HFF-Myc (cell line): ENCODE measurements at places on chromosomes 11 and 22.

DNA sequence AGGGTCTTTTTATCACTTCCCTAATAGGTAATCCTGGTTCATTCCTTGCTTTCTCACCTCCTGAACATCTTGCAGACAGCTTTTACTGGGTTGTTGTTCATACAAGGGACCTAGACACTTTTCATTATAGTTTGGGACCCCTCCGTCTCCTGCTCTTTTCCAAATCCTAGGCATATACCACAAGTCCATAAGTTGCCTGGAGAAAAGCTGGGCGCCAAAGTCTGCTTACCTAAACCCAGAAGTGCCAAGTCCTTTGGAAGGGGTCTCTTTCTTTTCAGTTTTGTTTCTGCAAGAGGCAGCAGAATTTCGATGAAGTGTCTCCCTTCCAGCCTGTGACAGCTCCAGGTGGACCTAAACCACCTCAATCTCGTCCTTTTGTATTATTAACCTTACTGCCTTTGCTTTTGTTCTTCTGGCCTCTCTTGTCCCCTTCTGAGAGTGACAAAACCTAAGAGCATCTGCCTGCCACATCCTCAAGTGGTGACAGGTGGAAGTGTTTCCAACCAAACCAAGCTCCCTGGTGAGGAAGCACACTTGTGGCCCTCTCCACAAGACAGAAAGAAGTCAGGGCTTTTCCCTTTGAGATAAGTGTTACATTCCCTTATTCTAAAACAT lies 19.5 kb upstream of the P2RY6 start:
- DNase-seq = no peak

- no peak for DNase-seq
Measured at GRCh38 chr11:13672576-13673210, 4.2 kb downstream of the FAR1 start.

- peak; percentile 58 for DNase-seq
Measured at GRCh38 chr11:113532697-113533424, 57.7 kb upstream of the DRD2 start.

DNA sequence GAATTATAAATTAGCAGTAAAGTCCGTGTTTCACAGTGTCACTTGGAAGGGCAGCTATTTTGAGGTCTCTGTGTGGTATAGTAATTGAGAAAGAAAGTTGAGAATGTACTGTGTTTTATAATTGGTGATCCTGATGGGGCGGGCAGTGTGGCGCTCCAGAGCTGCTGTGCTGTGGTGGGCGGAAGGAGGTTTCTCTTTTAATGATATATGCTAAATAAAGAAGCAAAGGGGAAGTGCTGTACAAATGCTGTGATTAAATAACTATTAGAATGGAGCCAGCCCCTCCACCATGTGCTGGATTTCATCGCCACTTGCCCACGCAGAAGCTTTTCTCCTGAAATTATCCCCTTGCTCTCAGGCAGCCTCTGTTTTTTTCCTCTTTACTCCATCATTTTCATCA lies 24.6 kb downstream of the ATXN10 start:
- DNase-seq = no peak

- DNase-seq = no peak
Measured at GRCh38 chr11:115612046-115612730, 108.0 kb upstream of the CADM1 start.

DNA sequence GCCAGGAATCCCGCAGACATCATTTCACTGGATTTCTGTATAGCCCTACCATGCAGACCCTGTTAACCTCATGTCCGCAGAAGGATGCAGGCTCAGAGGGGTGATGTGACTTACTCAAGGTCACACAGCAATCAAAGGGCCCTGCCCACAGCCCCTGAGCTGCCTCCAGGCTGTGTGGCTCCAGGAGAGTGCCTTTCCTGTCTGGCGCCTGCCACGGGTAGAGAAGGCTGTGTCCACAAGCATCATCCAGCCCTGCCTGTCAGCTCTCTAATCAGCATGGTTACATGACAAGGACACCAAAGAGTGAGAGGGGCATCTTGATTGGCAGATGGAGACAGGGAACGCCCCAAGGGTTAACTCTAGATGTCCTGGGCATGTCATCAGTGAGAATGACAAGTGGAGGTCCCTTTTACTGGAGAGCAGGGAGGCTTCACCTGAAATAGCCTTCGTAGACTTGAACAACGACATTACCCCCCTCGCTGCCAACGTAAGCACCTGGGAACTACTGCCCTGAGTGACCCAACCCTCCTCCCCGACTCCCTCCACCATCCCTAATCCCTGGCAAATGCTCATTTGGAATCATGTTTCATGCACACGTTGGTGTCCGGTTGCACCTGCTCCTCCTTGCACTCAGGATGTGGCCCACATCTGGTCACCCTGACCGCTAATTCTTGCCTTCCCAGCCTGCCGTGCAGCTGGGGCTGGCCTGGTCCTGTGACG lies 6.9 kb downstream of the FGF19 start:
- no peak for DNase-seq

- no peak for DNase-seq
Measured at GRCh38 chr11:115760461-115761320, 256.5 kb upstream of the CADM1 start.

GRCh38 chr11:2672553-2673249 lies 27.1 kb downstream of the KCNQ1OT1 start:
- DNase-seq = no peak

GRCh38 chr22:47724751-47725150 lies 962.3 kb downstream of the TBC1D22A start:
- no peak for DNase-seq

DNA sequence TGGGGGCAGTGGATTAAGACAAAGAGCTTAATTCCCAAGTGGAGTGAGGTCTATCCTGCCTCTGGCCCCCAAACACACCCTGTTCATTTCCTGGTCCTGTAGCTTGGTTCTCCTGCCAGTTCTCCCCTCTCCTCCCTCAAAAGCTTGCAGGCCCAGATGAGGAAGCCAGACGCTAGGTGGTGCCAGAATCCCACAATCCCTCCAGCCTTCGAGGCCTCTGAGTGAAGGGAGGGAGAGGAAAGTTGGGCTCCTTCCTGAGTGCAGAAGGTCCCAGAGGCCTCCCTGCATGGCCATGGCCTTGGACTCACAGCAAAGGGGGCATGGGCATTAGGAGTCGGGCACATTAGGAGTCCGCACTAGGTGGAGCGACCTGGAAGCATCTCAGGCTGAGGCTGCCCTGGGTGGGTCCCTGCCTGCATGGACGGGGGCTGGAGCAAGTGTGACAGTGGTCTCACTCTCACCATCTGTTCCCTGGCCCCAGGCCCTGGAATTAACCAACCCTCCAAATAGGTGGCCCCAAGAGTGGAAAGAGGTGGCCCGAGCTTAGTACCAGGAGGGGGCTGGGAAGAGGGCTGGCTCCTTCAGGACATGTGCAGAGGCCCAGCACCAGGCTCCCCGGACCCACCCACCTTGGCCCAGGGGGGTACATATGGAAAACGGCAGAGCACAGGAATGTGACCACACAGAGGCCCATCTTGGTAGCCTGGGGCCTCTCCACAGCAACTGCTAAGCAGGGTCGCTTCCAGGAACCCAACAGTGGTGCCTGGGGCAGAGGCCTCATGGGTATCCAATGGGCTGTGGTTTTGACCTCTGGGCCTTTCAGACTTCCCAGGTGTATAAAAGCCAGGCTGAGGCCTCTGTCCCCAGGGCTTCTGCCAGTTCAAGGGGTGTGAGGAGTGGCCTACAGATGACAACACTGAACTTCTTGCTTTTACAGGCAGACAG lies 5.2 kb downstream of the FXYD2 start:
- DNase-seq = peak; percentile 52

DNA sequence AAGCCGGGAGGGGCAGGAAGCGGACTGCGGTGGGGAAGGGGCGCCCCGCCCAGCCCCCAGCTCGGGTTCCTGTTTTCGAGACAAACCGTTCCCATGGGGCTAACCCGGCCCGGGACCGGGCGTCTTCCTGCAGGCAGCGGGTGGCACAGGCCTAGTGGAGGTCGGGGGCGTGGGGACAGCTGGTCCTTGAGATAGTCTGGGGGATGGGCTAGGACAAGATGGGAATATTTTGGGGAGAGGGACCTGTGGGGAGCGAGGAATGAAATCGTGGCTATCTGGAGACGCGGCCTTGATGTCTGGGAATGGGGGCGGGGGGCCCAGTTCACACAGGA lies 1.2 kb upstream of the RASGRP2 start:
- DNase-seq = no peak

DNA sequence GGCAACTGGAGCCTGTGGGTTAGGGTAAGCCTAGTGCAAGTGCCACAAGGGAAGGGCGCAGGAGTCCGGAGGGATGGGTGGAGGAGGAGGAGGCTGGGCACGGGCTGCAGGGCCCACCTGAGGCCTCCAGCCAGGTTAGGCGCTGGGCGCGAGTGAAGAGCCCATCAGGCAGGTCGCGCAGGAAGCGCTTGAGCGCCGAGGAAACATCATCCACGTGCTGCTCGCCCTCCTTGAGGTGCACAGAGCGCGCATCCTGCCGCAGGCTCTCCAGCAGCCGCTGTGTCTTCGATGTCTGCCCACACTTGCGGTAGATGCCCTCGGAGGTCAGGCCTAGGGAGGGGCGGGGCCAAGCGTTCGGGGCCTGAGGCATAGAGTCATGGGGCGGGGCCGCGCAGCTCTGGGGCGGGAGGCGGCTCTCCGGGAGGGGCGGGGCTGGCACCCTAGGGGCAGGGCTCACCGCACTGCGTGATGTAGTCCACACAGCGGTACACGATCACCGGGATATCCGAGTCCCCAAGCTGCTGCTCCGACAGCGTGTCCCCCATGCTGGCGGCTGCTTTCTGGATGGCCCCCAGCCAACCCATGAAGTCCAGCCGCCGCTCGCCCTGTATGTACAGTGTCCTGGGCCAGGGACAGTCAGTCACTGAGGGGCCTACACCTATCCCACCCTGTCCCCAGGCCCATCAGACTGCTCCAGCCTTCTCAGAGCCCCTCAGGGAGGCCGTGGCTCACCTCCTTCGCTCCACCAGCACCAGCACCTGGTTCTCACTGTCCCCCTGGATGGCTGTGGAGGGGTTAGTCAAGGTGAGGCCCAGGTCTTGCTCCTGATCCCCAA lies 22.9 kb upstream of the PDE2A start:
- DNase-seq = no peak

- DNase-seq = no peak
Measured at GRCh38 chr11:76147106-76147740, 59.1 kb downstream of the WNT11 start.

GRCh38 chr11:1763796-1764661 lies at the start of gene CTSD:
CTSD (minus strand) TSS chr11:1763927; CDS start chr11:1763859, 68 bp downstream.
- DNase-seq = no peak

GRCh38 chr11:75541193-75542087 lies 15.7 kb upstream of the GDPD5 start:
- no peak for DNase-seq

GRCh38 chr11:59076876-59077571 lies 9.1 kb upstream of the GLYATL1B start:
- DNase-seq = no peak

DNA sequence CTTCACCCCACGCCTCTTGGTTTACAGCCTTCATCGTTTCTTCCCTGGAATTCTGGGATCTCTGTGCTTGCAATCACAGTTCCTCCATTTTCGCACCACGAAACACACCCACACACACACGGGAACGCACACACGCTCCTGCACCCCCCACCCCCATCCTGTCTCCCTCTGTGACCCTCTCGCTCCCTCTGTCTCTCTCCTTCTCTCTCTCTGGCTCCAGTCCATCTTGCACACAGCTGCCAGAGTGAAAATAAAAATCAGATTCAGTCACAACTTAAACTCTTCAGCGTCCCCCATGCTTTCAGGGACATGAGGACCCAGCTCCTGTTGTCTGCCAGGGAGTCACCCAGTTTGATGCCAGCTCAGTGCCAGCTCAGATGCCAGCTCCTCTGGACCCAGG lies 3.0 kb downstream of the GAL start:
- DNase-seq = no peak

DNA sequence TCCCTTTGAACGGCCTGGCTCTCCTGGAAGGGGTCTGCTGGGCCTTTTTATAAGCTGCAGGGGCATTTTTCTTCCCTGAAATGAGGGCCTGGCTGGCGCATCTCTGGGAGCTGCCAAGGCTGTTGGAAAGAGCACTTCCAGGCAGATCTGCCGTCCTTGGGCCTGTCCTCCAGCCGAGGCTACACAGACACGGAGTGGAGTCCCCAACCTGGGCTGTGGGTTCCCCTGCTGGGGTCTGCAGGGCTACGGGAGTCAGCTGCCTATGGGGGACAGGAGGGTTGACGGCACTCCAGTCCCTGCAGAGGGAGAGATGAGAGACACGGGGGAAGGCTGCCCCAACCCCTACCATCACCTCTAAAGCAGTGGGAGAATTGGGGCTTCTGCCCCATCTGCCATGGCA lies 606.6 kb downstream of the TBC1D22A start:
- no peak for DNase-seq

GRCh38 chr11:86914865-86915519 lies 40.2 kb downstream of the FZD4 start:
- no peak for DNase-seq

GRCh38 chr11:60931917-60932316 lies 7.7 kb downstream of the TMEM132A start:
- DNase-seq = no peak

GRCh38 chr11:133678191-133678590 lies 145.9 kb upstream of the OPCML start:
- no peak for DNase-seq

DNA sequence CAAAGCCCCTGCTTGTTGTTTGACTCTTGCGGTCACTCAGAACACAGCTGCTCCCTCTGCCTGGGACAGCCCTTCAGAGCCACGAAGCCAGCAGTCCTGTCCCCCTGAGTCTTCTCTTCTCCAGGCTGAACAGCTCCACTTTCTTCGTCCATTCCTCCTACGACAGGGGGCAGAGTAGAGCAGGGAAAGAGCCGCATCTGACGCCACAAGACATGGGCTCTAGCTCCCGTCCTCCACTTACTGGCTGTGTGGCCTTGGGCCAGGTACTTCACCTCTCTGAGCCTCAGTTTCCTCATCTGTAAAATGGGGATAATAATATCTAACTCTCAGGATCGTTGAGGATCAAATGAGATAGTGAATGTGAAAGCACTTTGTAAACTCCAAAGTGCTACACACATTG lies 29.9 kb downstream of the CHRDL2 start:
- no peak for DNase-seq

GRCh38 chr11:114225661-114226060 lies 70.5 kb upstream of the NNMT start:
- DNase-seq = no peak
